ENCODE measurements at places on chromosomes 5 and 9.

GRCh38 chr5:69158039-69158438 lies 8.9 kb upstream of the CCNB1 start:
- DNase-seq = no peak

GRCh38 chr5:17258431-17258830 lies 41.0 kb downstream of the BASP1 start:
- DNase-seq = no peak

- no peak for DNase-seq
Observed at GRCh38 chr5:14306329-14306815, 163.2 kb downstream of the TRIO start.

DNA sequence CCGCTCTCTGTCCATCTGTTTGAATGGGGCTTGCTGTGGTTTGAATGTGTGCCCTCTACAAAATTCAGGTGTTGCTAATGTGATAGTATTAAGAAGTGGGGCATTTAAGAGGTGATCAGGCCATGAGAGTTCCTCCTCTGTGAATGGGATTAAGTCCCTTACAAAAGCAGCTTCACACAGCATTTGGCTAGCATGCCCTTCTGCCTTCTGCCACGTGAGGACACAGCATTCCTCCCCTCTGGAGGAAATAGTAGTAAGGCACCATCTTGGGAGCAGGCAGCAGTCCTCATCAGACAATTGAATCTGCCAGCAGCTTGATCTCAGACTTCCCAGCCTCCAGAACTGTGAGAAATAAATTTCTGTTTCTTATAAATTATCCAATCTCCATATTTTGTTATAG lies 540.2 kb downstream of the CSNK1G3 start:
- DNase-seq = no peak

GRCh38 chr5:107542428-107542827 lies 128.3 kb downstream of the EFNA5 start:
- DNase-seq = no peak

DNA sequence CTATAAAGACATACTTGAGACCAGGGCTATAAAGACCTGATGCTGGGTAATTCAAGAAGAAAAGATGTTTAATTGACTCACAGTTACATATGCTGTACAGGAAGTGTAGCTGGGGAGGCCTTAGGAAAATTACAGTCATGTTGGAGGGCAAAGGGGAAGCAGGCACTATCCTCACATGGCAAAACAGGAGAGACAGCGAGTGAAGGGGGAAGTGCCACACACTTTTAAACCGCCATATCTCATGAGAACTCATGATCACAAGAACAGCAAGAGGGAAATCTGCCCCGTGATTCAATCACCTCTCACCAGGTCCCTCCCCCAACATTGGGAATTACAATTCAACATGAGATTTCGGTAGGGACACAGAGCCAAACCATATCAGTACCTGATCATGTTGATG lies 89.9 kb upstream of the ADAMTSL1 start:
- no peak for DNase-seq

DNA sequence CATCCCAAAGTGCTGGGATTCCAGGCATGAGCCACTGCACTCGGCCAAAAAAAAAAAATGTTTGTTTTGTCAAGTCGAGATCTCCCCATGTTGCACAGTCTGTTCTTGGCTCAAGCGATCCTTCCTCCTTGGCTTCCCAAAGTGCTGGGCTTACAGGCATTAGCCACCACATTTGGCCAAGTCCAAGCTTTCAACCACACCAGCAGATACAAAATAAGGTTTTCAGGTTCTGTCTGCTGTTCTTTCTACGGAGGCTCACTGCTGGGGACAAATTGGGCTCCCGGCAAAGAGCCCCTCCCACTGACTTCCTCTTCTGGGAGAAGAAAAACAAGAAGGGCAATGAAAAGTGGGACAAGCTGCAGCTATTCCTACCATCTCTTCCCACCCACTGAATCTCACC lies 37.6 kb upstream of the GGTA1 start:
- DNase-seq = no peak

GRCh38 chr9:113461285-113461684 lies 2.2 kb upstream of the RGS3 start:
- DNase-seq = no peak

GRCh38 chr9:112203536-112203935 lies 28.4 kb upstream of the SUSD1 start:
- no peak for DNase-seq

DNA sequence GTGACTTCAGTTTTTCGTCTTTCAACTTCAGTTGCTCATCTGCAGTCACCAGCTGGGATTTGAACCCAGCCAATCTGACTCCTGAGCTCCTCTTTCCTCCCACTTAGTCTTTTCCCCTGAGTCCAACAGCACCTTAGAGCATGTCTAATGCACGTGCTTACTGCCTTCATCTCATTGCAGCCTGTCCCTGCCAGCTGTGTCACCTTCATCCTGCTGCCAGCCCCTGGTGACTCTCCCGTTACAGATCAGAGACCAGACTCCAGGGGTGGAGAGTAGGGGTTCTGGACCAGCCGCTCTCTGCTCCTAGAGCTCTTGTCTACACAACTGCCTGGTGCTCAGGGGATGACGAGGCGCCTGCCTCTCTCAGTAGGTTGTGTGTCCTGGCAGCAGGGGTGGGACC lies 132.9 kb upstream of the LMX1B start:
- no peak for DNase-seq

DNA sequence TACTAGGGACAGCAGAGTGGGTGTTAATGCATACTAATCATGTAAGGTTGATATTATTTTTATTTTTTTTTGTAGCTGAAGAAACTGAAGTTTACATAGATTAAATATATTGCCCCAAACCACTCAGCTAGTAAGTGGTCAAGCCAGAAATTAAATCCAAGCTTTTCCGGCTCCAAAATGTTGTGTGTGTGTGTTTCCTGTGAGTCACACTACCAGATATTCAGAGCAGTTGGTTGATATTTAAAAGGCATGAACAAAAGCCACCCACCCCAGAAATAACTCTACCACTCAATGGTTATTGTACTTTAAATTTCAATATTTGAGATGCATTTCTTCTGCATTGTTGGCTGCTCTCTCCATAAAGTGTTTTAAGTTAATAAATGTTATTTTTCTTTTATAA lies 29.5 kb downstream of the KCNN2 start:
- DNase-seq = no peak

GRCh38 chr5:56456002-56456401 lies 222.9 kb upstream of the ANKRD55 start:
- DNase-seq = no peak

- DNase-seq = no peak
Observed at GRCh38 chr9:78397454-78397853, 100.5 kb downstream of the PSAT1 start.

DNA sequence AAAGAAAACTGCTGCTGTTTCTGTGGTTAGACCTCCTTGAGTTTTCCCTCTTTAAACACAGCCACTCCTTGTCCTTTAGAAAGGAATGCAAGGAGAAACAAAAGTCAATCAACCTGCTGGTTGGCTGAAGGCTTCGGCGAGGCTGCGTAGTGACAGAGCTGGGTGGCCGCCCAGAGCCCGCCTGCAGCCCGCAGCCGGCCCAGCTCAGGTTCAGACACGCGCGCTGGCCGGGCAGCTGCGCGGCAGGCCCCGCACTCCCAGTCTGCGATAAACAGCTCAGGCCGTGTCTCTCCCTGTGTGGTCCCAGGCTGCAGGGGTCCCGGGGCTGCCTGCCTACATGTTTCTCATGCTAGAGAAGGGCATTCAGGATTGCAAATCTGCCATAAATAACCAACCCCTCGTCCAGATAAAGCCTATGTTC lies 115.4 kb downstream of the HSD17B3 start:
- no peak for DNase-seq

- DNase-seq = peak; percentile 25
Observed at GRCh38 chr5:157030692-157031091, 28.2 kb downstream of the HAVCR1 start.

DNA sequence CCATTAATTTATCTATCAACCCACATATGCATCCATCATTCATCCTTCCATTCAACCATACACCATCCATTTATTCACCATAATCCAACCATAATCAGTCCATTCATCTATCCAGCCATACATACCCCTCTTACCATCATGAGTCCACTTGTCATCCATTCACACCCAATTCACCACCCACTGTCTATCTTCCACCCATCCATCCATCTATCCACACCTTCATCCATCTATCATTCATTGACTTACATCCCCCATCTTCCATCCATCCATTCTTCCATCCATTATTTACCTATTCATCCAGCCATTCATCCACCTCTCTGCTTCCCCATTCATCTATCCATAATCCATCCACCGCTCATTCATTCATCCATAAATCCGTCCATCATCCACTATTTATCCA lies 17.8 kb downstream of the PAEP start:
- DNase-seq = no peak

DNA sequence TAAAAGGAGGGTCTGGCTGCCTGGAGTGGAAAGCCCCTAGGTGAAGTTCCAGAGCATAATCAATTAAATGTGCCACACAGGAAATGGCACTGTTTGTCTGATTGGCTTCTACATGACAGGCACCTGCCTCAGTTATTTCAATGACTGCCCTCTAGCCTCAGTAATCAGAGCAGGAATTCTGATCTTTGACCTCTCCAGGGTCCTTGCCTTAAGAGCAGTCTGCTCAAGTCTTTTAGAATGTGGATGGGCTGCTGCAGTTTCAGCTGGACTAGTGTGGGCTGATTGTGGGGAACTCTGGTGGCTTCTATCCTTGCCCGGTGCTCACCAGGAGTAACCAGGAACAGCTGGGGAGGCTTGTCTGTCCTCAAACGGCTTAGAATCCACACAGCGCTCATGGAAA lies 98.9 kb downstream of the LIX1 start:
- DNase-seq = no peak

DNA sequence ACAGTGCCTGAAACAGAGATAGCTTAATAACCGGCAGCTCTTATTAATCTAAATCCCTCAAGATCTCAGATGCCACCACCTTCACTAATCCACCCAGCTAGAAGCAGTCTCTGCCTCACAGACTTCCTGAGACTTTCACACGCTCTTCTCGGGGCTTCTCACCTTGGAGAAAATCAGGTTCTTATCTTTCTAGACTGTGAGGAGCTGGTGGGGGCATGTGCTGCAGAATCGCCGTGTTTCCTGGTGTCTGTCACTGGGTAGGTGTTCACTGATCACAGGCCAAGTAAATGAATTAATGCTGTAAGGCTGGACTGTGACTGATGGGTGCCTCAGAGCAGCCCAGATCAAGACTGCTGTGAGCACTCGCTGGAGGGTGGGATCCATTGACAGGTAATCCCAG lies 101.7 kb downstream of the PSD2 start:
- peak; percentile 0 for DNase-seq

DNA sequence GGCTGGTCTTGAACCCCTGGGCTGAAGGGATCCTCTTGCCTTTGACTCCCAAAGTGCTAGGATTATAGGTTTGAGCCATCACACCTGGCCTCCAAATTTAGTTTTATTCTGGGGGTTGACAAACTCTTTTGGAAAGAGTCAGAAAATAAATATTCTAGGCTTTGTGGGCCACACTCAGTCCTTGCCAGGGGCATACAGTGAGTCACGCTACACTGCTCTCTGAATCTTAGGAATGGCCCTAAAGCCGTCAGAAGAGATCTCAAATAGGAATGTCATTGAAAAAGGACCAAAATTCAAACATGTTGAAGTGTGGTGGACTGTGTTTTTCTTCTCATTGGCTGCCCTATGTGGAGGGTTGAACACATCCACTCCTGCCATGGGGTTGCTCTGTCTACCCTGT lies 127.7 kb upstream of the BASP1 start:
- no peak for DNase-seq

- DNase-seq = no peak
Observed at GRCh38 chr9:4933177-4933576, 51.9 kb upstream of the JAK2 start.

- no peak for DNase-seq
Observed at GRCh38 chr5:57937501-57938173, 455.0 kb upstream of the ACTBL2 start.

DNA sequence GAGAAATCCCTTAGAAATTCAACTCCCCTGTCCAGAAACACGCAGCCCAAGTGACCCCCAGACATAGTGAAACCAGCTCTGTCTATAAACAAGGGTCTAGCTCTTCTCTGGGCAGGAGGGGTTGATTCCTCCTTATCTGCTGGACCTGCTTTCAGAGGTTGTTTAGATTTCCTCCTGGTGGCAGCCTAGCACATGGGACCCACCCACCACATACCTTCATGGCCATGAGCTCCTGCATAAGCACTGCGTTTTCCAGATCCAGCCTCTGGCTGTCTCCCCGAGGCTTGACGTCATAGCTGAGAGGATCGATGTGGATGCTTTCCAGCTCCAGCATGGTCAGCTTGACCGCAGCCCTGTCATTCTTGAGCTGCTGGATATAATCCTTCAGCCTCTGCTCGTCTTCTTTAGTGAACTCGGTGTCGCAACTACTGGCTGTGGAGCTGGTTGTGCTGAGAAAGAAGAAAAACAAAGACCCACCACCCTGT lies 77.0 kb downstream of the DCP2 start:
- DNase-seq = no peak

Data from CD4-positive, alpha-beta T cell treated with Interleukin-2 at 100 ng/mL for 4 hours (primary cell).